ENCODE measurements at places on chromosomes 5 and 9. TPM values are rescaled to one million over a fixed set of nuclear protein-coding genes. Genes with fewer than 3 reads are reported as not detected.

BRD9 gene
- total RNA-seq = 32.7 TPM

IFNA13 gene
- not detected for total RNA-seq

PCA3 gene
- total RNA-seq = not detected

ORM2 gene
- not detected for total RNA-seq

IL4 gene
- total RNA-seq = not detected

SPATA9 gene
- total RNA-seq = not detected

CERCAM gene
- total RNA-seq = 147 TPM

RANBP3L gene
- total RNA-seq = not detected

PCDHGB4 gene
- 7.1 TPM for total RNA-seq

PCDHA11 gene
- total RNA-seq = 0.16 TPM

CRB2 gene
- 94.2 TPM for total RNA-seq

FSTL4 gene
- 0.38 TPM for total RNA-seq

ALDH7A1 gene
- total RNA-seq = 33.8 TPM

C5orf58 gene
- not detected for total RNA-seq

SV2C gene
- not detected for total RNA-seq

PHYHD1 gene
- total RNA-seq = 6.0 TPM

ADCY2 gene
- not detected for total RNA-seq

NPR2 gene
- 19.2 TPM for total RNA-seq

DBH gene
- not detected for total RNA-seq

TXNDC8 gene
- total RNA-seq = not detected

SPAAR gene
- total RNA-seq = not detected

TOR2A gene
- total RNA-seq = 22.0 TPM

TNFSF15 gene
- total RNA-seq = 0.25 TPM

PKD2L2 gene
- not detected for total RNA-seq

SMIM32 gene
- total RNA-seq = not detected
